CD4-positive, CD25-positive, alpha-beta regulatory T cell (primary cell): ENCODE measurements at places on chromosomes 7 and 10.

GRCh38 chr7:6350433-6351058 is 78.1 kb upstream of the CYTH3 start:
- H3K4me3 ChIP-seq: no peak overlapping the region
- H3K27ac ChIP-seq: no peak overlapping the region
- H3K36me3 ChIP-seq: no peaks in the 10 kb centered on the region
- no peak for DNase-seq

- no peak for DNase-seq
- H3K27ac ChIP-seq: no peak overlapping the region
- no peaks in the 10 kb centered on the region for H3K36me3 ChIP-seq
- no peaks in the 10 kb centered on the region for H3K4me1 ChIP-seq
- H3K4me3 ChIP-seq: no peak overlapping the region
Observed at GRCh38 chr7:88458946-88459345, 152.3 kb upstream of the STEAP4 start.

DNA sequence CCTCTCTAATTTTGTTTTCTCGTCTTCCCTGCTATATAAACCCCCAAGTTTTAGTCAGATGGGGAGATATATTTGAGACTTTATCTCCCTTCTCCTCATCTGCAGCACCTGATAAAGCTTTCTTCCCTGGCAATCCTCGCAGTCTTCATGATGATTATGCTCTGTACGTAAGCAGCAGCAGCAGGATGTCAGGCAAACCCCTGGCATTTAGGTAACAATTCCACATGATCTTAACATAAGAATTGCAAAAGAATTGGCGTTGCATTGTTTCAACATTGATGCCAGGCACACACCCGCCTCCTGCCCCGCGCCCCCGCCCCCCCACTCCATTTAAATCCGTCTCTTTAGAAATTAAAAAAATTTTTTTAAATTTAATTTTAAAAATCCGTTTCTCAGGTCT is 6.1 kb downstream of the PKD1L1 start:
- no peaks in the 10 kb centered on the region for H3K36me3 ChIP-seq
- no peaks in the 10 kb centered on the region for H3K27me3 ChIP-seq
- H3K4me3 ChIP-seq: no peak overlapping the region
- H3K4me1 ChIP-seq: no peaks in the 10 kb centered on the region

DNA sequence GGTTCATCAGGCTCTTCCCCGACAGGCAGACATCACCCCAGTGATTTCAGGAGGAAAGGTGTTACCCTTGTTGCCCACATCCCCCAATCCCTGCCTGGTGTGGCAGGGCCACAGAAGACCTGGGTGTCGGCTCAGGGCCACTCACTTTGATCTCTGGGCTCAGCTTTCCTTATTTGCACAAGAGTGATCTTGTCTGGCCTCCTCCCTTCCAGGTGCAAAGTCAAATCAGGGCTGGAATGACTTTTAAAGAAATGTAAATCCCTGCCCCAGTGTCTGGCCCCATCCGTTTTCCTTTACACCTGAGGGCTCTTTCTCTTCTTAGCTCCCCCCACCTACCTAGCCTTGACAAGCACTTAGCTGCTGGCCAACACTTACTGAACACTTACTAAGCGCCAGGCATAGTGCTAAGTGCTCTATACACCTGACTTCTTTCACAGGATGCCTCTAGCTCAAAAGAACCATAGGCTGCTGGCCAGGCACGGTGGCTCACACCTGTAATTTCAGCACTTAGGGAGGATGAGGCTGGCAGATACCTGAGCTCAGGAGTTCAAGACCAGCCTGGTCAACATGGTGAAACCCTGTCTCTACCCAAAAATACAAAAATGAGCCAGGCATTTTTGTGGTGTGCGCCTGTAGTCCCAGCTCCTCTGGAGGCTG is 979 bp upstream of the NODAL start:
- H3K27ac ChIP-seq: no peak overlapping the region
- DNase-seq: no peak
- H3K36me3 ChIP-seq: no peaks in the 10 kb centered on the region
- peaks cover 22% of the 10 kb centered on the region for H3K27me3 ChIP-seq
- no peak overlapping the region for H3K4me3 ChIP-seq

- no peaks in the 10 kb centered on the region for H3K4me1 ChIP-seq
- H3K27ac ChIP-seq: no peak overlapping the region
- no peak overlapping the region for H3K4me3 ChIP-seq
- no peak for DNase-seq
- H3K36me3 ChIP-seq: peaks cover 22% of the 10 kb centered on the region
Observed at GRCh38 chr10:8004469-8005000, 50.0 kb upstream of the GATA3 start.

GRCh38 chr10:17989908-17990767 is 38.4 kb downstream of the SLC39A12 start:
- no peak overlapping the region for H3K4me3 ChIP-seq
- H3K27ac ChIP-seq: no peak overlapping the region
- no peaks in the 10 kb centered on the region for H3K36me3 ChIP-seq

GRCh38 chr10:68106656-68107055 is 2.6 kb upstream of the MYPN start:
- no peak overlapping the region for H3K4me3 ChIP-seq
